Stimulated activated CD4-positive, alpha-beta T cell treated with anti-CD3 and anti-CD28 coated beads, Interleukin-1b, Interleukin-23, amount 100 ng/mL, for 4 hours (primary cell): ENCODE measurements at places on chromosomes 7 and 10.

DNA sequence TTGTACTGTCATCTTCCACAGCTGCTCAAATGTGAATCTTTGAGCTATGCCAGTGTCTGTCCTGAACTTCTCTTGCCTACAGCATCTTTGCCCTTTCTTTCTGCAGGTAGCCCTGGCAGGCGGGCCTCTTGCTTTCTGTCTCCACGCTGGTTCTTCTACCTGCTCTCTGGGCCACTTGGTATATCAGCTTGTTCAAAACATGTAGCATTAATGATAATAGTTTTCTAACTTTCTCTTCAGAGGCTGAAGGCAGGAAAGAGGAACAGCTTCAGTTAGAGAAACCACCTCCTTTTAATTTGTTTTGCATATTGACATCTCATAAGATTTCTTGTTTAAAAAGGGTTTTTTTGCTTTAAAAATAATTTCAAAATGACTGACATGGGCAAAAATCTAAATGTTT is 923 bp upstream of the FGL2 start:
- DNase-seq: no peak

- DNase-seq: no peak
Observed at GRCh38 chr7:157690833-157691585, 354.2 kb downstream of the DNAJB6 start.

DNA sequence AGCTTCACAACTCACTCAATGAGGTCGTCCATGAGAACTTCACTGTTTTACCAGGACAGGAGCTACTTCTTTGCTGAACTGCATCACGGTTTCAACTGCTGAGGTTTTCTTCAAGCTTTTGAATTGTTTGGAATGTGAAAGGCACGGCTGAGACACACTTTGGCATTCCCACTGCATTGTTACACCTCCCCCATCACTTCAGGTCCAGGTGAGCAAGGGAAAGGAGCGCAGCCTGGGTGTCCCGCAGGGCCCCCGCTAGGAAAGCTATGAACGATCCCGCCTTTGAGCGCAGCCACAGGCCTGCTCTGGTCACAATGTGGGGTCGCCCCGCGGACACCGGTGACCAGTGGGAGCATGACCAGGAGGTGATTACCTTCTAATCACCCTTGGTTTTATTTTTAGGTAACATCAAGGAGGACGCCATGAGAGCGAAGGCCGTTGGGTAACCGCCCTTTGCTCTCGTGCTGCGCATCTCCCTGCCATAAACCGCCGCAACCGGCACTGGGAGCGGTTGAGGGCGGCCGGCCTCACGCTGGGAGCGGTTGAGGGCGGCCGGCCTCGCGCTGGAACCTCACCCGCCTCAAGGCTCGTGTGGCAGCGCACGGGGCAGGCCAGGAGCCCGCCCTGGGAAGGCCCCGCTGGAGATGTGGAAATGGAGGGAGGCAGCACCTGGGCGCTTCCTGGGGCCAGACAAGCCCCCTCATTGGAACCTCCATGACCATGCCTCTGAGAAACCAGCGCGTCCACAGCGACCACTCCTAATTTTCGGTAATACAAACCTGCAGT is 50.9 kb upstream of the SGMS1 start:
- DNase-seq: no peak

GRCh38 chr7:37112876-37113275 is 335.8 kb downstream of the ELMO1 start:
- DNase-seq: no peak

GRCh38 chr7:99381664-99382075 is 7.1 kb downstream of the ARPC1B start:
- no peak for DNase-seq

- no peak for DNase-seq
Observed at GRCh38 chr7:64590971-64591370, 28.1 kb upstream of the ZNF680 start.
